ENCODE measurements at places on chromosomes 2 and 18. TPM values are rescaled to one million over a fixed set of nuclear protein-coding genes. Genes with fewer than 3 reads are reported as not detected.

Gene IL18RAP
- total RNA-seq: 0.07 TPM

Gene TLX2
- total RNA-seq: 0.31 TPM

Gene MAB21L4
- 0.22 TPM for total RNA-seq

Gene GYPC
- total RNA-seq: not detected

Data from A549 treated with Hydrocortisone at 1 μM for 4 hours (cell line).